Activated CD4-positive, alpha-beta T cell treated with anti-CD3 and anti-CD28 coated beads, Interleukin-2, amount 50 U/mL, for 48 hours (primary cell): ENCODE measurements at places on chromosomes 4 and X.

- no peak for DNase-seq
Measured at GRCh38 chrX:105972690-105973386, 65.7 kb downstream of the SERPINA7 start.

- no peak for DNase-seq
Measured at GRCh38 chr4:164068392-164068791, 573.9 kb downstream of the TMA16 start.

DNA sequence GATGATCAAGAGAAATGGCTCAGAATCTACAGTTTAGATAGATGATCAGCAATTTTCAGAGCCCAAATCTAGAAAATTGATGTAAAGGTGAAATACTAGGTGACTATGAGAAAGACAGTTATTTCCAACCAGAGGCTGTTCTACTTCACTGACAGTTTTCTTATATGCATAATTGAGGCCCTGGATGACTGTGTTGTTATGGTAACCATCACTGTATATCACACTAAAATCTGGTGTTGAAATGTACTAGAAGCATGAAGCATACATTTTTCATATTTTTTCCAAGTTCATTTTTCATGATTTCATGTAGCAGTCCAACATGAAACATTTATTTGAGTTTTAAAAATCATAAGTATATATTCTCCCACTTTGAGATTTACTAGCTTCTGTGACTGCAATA is 87.4 kb downstream of the ATXN3L start:
- DNase-seq, result no peak

DNA sequence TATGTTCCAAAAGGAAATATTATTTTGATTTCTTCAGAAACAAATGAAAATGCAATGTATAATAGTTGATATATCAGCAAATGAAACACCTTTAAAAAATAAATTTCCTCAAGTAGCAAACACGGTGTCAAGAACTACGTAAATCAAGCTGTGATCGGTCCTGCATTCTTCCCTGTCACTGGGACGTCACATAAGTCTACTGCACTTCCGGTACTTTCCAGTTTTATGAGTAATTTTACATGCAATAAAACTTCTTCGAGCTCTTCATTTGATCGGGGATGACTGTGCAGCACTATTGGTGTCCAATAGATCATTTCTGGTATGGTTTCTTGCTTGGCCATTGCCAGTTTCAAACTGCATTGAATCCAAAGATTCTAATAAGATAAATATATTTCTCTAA is 114.0 kb upstream of the VEGFC start:
- DNase-seq, result no peak

GRCh38 chrX:50853399-50853798 is 39.4 kb upstream of the SHROOM4 start:
- DNase-seq, result no peak

DNA sequence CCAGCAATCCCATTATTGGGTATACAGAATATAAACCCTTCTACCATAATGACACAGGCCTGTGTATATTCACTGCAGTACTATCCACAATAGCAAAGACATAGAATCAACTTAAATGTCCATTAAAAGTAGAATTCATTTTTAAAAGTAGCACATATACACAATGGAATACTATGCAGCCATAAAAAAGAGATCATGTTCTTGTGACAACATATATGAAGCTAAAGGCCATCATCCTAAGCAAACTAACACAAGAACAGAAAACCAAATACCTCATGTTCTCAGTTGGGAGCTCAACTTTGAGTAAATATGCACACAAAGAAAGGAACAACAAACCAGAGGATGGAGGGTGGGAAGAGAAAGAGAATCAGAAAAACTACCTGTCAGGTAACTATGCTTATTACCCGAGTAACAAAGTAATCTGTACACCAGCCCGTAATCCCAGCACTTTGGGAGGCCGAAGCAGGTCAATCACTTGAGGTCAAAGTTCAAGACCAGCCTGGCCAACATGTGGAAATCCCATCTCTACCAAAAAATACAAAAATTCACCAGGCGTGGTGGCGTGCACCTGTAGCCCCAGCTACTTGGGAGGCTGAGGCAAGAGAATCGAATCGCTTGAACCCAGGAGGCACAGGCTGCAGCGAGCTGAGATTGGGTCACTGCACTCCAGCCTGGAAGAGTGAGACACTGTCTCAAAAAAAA is 22.8 kb downstream of the DHX15 start:
- no peak for DNase-seq

DNA sequence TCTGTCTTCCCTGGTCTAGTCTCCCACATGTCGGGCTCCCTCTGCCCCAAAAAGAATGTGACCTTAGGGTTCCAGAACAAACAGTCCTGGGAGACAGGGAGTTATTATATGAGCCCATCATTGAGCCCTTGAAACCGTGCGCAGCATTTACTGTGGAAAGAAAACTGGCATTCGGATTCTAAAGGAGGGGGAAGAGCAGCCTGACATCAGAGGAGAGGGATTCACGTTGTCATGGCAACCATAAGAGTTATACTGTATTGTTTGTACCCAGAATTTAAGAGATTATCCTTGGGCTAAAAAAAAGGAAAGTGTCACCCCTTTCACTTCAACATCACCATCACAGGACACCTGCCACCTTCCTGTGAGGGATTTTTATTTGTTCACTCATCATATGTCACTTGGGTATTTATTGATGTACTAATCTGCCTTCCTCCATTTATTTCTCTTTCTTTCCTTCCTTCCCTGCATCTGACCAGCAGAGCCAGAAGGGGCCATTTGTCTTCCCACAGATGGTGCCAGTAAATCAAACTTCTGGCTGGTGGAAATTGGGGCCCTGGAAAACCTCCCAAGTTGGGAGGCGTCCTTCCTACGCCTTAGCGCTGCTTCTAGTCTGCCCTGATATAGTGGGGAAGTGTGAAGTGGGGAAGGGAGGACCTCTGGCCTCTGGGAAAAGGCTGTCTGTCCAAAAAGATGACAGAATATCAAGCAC is 64.9 kb upstream of the FRMPD3 start:
- DNase-seq, result no peak

DNA sequence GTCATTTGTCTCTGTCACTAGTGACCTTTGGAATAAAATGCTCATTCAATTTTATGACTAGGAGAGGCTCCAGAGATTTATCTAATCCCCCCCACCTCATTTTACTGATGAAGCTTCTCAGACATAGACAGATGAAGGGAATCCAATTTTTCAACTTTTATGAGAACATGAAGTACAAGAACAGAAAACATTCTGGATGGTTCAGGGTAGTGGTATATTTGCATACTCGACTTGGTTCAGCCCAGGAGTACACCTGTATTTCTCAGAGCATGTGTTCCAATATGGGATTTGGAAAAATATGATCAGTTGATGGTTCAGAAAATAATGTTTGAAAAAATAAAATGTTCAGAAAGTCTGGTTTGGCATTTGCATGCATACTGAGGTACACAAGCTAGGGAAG is 131.4 kb upstream of the GALNT7 start:
- no peak for DNase-seq

GRCh38 chr4:9811806-9812205 is 30.4 kb downstream of the DRD5 start:
- no peak for DNase-seq

- DNase-seq, result no peak
Measured at GRCh38 chr4:63349674-63350025, 1059.6 kb downstream of the TECRL start.

DNA sequence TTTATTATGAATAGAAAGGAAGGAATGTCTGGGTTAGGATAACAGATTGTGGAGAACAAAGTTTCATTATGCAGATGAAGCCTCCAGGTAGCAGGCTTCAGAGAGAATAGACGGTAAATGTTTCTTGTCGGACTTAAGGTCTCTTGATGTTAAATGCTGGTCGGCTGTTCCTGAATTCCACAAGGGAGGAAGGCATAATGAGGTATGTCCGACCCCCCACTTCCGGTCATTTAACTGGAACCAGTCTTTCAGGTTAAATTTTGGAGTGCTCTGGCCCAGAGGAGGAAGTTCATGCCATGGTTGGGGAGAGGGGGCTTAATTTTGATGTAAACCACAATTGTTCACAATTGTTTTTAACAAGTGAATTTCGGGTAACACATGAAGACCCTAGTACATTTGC is 158.1 kb upstream of the VCX3A start:
- no peak for DNase-seq

GRCh38 chrX:140132937-140133336 is 167.6 kb upstream of the CXorf66 start:
- no peak for DNase-seq

- no peak for DNase-seq
Measured at GRCh38 chrX:85977218-85977617, 70.1 kb downstream of the CHM start.

DNA sequence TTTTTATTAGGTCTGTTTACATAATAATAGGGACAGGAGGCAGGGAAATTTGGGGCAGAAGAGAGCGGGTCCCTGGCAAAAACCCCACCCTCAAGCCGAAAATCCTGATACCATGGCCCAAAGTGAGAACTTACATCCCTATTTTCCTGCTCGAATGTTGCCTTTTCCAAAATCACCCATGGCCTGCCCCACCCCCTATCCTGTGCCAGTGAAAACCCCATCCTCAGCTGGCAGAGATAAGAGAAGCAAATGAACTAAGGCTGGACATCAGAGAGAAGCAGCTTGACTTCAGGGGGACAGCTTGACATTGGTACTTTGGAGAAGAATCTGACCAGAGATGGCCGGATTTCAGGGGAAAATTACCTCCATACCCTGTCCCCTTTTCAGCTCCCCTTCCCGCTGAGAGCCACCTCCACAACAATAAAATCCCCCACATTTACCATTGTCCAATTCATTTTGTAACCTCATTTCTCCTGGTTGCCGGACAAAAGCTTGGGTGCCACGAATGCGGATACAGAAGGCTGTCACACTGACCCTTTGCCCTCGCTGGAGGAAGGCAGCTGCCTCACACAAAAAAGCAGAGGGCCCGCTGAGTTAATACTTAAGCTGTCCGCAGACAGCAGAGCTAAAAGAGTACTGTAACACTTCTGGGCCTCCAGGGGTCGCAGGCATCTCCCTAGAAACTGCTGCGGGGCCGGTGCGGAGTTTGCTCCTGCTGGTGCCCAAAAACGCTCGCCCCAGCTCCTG is 196.2 kb downstream of the SNCA start:
- no peak for DNase-seq

GRCh38 chr4:106717091-106717490 is 319.0 kb downstream of the DKK2 start:
- DNase-seq, result no peak

DNA sequence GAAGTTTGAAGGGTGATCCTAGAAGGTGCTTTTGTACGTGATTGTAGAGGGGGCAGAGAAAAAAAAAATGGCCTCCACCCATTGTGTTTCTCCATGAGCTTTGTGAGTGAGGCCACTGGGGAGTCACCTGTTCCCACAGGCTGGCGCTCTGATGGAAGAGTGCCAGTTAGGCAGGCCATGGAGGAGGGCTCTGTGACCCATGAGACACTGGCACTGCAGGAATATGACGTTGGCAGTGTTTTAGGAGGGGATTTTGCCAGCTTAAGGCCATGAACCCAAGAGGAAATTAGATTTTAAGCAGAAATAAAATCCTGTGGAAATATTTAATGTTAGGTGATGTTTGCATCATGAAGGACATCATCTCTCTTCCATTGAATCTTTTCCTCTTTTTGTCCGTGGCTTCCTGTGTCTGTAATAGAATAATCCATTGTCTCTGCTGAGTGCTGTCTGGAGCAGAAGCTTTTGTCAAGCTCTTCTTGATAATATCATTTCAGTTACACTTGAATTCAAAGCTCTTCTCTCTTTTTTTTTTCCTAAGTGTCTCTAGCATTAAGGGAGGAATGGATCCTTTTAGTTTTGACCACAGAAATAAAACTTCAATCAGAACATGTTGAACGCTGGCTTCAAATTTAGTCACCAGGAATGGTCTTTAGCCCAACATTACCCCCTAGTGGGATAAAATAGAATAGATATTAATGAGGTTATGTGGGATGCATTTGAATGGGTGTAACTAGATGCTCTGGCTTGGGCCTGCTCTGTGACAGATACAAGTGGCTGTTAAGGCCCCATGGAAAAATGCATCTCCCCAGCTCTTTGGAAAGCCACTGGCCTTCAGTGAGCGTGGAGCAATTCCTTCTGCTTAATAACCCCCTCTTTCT is 41.0 kb upstream of the UCP1 start:
- no peak for DNase-seq

DNA sequence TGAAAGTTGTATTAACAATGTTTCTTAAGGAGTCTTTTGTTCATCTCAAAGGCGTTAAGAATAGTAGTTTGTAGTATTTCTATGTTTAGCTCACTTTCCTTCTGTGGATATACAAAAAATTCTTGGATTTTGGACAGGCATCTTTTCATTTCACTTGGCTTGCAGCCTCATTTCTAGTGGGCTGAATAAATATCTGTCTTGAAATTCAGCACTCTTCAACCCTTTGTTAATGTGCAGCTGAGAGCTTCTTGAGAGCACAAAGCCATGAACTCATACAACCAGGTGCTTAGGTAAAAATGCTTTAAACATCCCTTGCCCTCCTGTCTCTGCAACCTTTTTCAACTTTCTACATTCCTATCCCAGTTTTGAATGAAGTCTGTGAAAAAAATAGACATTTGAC is 1003.2 kb downstream of the C4orf33 start:
- DNase-seq, result no peak

GRCh38 chr4:184437565-184438265 is 36.6 kb downstream of the IRF2 start:
- DNase-seq, result no peak

DNA sequence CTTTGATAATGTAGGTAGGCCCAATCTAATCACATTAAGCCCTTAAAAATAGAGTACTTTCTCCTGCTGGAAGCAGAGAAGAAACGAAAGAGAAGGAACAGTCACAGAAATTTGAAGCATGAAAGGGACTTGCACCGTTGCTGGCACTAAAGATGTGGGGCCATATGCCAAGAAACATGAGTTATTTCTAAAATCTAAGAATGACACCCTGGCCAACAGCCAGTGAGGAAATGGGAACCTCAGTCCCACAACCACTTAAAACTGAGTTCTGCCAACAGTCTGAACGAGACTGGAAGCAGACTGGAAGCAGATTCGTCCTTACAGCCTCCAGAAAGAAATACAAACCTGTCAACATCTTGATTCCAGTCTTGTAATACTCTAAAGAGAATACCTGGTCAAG is 70.1 kb downstream of the CENPC start:
- DNase-seq, result no peak

GRCh38 chr4:75054078-75054477 is 121.2 kb downstream of the PARM1 start:
- DNase-seq, result no peak

DNA sequence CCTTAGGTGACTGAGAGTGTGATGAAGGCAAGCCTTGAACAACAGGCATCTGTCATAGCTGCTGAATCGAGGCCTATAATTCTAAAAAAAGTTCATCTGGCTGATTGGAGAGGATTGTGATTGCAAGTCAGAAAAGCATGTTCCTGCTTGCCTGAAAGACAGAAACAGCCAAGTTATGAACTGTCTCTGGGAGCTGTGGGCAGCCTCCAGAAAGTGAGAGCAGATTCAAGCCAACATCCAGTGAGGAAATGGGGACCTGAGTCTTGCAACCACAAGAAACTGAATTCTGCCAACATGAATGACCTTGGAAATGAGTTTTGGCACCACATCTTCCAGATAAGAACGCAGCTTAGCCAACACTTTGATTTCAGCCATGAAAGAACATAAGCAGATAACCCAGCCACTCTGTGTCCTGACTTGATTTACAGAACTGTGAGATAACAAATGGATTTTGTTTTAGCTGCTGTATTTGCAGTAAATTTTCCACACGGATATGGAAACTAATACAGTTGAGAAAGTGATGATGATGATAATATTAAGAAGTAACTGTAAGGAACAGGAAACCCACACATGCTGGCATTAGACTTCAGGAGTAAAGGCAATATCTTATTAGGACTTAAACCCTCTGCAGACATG is 240.3 kb upstream of the NDST3 start:
- DNase-seq, result no peak
